ENCODE measurements at places on chromosomes 2 and 18. TPM values are rescaled to one million over a fixed set of nuclear protein-coding genes. Genes with fewer than 3 reads are reported as not detected.
A peak's percentile ranks its signal among the peaks of the same experiment; 100 is the strongest.

DNA sequence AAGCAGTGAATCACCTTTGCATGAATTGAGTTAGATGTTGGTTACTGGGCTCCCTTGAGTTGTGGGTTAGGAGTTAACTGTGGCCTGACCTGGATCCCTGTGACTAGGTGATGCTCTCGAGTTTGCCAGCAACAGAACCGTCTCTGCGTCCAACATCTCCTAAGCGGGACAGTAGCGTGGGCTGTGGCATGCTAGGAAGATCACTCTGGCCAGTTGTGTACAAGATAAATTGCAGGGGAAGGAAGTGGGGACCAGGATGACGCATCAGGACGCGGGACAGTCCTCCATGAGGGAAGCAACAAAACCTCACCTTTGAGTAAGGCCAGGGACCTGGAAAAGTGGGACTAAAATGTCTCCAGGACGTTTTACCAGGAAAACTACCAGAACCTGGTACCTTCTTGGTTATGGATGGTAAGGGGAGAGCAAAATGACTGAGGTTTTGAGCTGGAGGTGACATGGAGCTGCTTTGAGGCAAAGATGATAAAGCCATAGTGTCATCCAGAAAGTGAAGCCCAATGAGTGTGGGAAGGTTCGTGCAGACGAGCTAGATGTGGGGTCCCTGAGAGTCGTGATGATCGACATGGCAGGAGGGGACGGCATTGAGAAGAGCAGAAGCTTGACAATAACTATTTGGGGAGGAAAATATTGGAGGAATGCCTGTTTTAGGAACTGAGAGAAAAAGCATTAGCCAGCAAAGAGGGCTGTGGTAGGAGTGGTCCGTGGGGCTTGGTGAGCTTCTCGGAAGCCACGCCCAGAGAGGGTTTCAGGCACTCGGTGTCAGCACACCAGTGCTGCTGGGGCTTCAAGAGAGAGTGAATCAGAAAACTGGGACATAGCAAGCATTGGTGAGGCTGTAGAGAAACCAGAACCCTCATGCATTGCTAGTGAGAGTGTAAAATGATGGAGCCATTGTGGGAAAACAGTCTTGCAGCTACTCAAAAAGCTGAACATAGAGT lies 95.1 kb downstream of the SMAD7 start:
- H3K27ac ChIP-seq: no peak overlapping the region
- H3K27me3 ChIP-seq: no peaks in the 10 kb centered on the region
- no peak overlapping the region for H3K4me3 ChIP-seq
- H3K36me3 ChIP-seq: no peaks in the 10 kb centered on the region
- H3K4me1 ChIP-seq: peaks cover 5% of the 10 kb centered on the region

DNA sequence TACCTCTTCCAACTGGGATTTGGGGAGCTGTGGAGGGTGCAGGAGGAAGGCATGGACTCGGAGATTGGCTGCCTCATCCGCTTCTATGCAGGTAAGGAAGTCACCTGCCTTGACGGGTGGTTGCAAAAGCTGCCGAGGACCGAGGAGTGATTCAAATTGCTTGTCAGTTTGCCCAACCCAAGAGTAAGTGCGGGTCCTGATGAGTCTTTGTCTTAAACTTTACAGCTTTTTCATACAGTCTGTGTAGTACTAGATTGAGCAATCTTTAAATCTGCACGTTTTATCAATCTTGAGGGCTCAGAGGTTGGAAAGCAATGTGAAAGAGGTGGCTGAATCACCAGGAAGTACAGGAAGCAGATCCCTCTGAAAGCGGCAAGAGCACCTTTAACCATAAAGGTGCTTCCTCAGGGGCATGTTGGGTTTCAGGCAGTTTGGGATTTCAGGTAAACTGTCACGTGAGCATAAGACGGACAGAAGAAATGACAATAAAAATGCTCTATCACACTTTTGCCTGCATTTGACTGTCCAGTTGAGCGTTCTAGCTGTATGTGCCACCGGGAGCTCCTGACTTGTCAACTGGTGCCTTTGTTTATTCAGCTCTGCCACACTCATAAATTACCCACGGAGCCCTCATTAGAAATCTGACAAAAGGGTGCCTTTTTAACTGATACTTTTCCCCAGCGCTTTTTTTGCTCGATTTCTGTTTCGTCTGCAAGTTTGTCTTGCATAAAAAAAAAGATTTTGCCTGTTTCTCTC lies 2.0 kb downstream of the PHLPP1 start:
- H3K27me3 ChIP-seq: no peaks in the 10 kb centered on the region
- H3K27ac ChIP-seq: peak overlapping the region; percentile 4
- peak; percentile 59 for DNase-seq
- H3K36me3 ChIP-seq: no peaks in the 10 kb centered on the region
- peaks cover 18% of the 10 kb centered on the region for H3K4me1 ChIP-seq
- H3K4me3 ChIP-seq: peak overlapping the region; percentile 47

GRCh38 chr2:80068038-80068731 lies 236.4 kb downstream of the LRRTM1 start:
- no peak overlapping the region for H3K27ac ChIP-seq
- H3K4me1 ChIP-seq: no peaks in the 10 kb centered on the region
- DNase-seq: no peak
- H3K27me3 ChIP-seq: no peaks in the 10 kb centered on the region

The TEX51 gene
- total RNA-seq: not detected

The CPLX4 gene
- not detected for total RNA-seq

All from B cell (primary cell).